ENCODE measurements at places on chromosomes 5 and 9.

DNA sequence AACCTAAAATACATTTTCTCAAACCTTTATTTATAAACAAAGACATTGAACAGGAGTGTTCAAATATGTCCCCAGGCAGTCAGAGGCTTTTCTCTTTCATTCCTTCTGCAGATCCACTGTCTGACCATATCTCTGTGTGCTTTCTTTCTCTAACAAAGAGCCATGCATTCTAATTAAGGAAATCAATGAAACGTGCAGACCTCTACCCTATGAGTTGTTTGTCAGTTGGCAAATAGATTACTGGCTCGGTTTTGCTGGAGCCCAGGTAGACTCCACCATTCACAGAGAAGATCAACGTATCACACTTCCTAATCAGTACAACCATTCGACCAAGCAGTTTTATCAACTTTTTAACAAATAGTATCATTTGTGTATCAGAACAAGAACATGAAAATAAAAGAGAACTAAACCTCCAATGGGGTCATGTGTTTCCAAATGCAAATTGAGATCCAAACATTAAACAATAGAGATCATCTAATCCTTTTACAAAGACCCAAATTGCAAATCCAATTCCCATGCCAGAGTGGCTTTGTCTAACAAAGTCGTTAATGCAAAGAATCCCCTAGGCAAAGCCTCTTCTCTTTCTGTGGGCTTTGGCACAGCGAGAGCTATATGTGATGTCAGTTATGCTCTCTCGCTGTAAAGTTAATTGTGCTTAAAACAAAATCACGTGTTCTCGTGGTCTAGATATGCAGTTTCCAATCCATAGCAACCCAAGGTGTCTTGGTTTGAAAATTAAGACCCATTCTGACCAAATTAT, 16.8 kb downstream of the KLF4 start:
- DNase-seq: no peak

DNA sequence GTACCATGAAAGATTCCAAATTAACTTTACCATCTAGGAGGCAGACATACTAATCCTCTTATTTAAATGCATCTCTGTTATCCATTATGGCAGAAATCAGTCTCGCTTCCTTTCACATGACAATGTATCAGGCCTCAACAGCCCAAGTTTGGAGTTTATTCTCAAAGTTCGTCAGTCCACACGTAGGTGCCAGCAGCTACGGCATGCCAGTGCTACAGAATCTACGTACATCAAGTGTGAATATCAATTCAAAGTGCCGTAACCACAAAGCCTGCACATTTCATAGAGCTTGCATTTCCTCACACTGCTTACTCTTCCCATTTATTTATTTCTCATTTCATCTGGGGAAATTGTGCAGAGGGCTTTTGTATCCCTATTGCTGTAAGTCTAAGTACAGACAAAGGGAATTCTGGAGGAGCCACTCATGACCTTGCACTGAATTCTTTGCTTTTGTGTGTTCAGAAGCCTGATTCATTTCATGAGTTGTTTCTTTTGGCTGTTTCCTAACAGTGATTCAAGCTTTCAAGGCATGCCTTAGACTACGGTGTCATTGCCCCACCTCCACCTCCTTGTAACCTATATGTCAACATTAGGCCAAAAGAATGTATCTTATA, 10.0 kb downstream of the ENC1 start:
- no peak for DNase-seq

DNA sequence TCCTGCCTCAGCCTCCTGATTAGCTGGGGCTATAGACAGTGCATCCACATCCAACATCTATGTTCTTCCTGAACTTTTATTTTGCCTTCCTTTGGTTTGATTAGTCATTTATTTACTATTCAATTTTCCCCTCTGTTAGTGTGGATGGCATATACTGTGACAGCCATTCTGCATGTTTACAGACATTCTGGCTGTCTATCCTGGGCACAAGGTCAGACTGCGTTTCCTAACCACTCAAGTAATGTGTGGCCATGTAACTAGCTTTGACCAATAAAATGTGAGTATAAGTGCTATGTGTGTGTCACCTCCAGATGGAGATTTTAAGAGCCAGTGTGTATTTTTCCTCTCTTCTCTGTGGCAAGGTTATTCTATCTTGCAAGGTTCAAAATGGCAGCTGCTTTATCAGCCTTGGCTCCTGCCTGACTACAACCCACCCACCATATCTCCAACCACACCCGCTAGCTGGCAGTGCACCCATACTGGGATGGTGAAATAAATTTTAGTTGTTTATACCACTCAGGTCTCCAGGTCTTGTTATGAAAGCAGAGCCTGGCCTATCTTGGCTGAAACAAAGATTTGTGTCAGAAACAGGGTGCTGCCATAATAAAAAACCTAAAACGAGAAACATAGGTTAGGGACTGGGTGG, 32.2 kb downstream of the PDE6A start:
- no peak for DNase-seq

DNA sequence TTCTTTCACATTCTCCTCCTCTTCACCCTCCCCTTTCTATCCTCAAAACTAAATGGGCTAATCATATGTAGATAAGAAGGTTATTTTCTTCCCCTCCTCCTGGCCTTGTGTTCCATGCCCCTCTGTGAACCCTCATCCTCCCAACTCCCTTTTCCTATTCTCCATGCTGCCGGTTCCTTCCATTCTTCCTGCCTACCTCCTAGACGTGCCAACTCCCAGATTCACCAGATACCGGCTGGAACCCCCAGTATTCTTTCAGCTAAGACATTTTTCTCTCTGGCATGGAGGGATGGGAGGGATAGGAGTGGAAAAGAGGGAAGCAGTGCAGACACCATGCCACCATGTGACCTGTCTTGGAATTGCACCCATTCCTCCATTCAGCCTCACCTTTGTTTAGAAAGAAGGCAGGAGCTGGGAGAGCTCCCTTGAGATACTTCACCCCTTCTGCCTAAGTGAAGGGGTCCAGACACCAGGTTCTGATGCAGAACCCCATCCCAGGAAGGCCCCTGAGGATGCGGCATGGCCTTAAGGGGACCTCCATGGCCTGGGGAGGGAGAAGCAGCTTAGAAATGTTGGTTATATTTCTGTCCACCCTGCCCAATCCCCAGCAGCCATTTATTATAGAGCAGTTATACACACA, 4.8 kb downstream of the DNAJB5 start:
- DNase-seq: no peak

- no peak for DNase-seq
Measured at GRCh38 chr5:160685695-160686094, 166.3 kb downstream of the ATP10B start.

GRCh38 chr5:115263078-115263380, 352 bp upstream of the PGGT1B start:
- DNase-seq: no peak

GRCh38 chr5:51958473-51958872, 575.2 kb downstream of the ISL1 start:
- DNase-seq: no peak

DNA sequence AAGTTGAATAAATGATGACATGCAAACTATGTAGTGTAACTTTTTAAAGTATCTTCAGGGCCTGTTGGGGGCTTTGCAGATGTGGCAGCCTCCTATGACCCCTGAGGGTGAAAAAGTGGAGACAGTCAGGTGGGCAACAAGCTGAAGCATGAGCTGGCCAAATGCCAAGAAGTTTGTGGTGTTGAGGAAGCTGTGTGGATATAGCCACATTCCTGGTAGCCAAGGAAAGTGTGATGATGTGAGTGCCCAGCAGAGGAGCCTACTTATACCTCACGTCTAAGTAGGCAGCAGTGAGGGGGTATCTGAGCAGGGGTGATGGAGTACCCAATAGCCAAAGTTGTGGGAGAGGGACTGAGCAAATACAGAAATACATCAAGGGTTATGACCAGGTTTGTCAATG, 621.2 kb upstream of the CDH6 start:
- DNase-seq: no peak

DNA sequence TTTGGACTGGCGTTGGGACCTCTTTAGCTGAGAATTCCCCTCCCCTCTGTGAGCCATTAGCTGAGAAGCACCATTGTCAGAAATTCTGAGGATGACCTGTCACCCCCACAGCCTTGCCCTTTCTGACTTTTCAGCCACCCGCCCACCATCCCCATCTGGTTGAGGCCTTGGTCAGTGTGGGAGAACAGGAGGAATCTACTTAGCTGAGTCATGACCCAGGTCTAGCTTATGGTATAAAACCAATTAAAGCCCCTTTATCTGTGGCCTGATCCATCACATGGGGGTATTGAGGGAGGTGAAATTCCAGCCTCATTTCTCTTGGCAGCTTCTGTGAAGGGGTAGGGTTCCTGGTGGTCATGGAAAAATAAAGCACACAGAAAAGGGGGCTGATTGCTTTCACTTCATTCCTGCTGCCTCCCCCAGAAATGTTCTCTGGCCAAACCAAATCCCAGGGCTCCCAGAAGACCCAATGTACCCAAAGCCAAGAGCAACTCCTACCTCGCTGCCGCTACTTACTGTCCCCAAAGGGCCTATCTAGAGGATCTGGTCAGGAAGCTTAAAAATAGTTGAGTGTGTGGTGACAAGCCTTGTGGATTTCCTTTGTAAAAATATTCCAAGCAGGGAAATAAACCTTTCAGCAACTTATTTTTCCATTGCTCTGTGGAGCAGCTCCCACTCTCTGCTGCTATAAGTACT, 174.8 kb upstream of the TNC start:
- DNase-seq: no peak

- no peak for DNase-seq
Measured at GRCh38 chr5:160702934-160703333, 149.1 kb downstream of the ATP10B start.

- no peak for DNase-seq
Measured at GRCh38 chr5:154523709-154524108, 45.7 kb upstream of the HAND1 start.

GRCh38 chr5:145536133-145536532, 299.0 kb downstream of the PRELID2 start:
- DNase-seq: no peak

DNA sequence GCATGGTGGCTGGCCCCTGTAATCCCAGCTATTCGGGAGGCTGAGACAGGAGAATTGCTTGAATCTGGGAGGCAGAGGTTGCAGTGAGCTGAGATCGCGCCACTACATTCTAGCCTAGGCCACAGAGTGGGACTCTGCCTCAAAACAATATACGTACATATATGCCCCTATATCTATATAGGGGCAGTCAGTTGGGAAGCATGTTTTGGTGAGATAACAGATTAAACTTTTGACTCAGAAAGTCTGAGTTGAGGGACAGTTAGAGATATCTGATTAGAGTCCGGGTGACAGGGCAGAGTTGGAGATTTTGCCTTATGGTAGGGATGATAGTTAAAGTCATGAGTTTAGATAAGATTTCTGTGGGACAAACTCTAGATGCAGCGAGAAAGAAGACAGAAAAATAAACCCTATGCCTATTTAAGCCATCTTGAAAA, 71.8 kb upstream of the ALDH1A1 start:
- no peak for DNase-seq

- no peak for DNase-seq
Measured at GRCh38 chr5:89213573-89213972, 330.6 kb upstream of the MEF2C start.

DNA sequence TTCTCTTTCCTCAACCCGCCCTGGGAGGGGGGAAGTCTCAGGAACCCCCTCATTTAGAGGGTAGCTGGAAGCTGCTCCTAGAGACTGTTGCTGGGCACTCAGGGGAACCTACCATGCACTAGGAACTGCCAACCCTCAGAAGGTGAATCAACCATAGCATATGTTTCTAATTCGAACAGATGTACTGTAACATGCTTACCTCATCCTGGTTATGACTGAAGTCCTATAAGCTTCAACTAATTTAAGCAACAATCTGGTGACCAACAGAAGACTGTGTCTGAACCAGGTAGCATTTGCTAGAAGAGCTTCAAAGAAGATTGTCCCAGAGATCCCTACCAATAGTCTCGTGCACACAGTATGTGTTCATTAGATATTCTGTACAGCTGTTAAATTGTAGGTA, 5.7 kb upstream of the PRDM6 start:
- no peak for DNase-seq

DNA sequence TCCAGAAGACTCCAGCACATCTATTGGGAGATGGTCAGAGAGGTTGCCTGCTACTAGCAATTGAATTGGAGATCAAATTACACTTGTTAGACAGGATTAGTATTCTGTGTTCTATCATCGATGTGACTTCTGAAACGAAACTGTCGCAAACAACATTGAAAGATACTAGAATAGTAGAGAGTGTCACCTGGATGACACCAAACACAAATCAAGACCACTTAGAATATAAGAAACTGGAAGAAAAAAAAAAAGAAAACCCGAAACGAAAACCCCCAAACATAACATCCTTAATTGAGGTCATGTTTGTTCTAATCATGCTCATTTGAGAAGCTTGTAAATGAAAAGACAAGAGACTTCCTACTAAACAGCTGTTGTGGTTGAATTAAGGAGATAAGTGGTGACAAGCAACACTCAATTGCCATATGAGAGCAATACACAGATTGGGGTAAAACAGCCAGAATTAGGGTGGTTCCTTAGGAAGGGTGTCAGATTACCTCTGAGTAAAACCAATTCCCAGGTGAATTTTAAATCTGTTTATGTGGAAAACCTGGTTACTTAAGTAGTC, 97.6 kb downstream of the BASP1 start:
- DNase-seq: no peak

- peak; percentile 45 for DNase-seq
Measured at GRCh38 chr5:1040571-1040970, 32.0 kb downstream of the NKD2 start.

DNA sequence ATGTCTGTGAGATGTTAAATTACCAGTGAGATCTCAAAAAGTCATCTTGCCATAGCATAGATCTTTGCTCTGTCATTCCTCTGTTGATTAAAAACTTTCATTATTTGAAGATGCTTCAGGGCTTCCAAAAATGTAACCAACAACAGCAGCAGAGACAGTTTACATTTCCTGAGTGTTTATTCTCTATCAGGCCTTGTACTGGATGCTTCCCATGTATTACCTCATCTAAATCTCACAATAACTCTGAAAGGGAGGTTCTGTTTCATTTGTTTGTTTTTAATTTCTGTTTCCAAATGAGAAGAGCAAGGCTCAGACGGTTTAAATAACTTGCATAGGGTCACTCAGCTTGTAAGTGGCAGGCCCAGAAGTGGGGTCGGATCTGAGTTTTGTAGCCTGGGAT, 45.2 kb downstream of the MRRF start:
- DNase-seq: no peak

- no peak for DNase-seq
Measured at GRCh38 chr5:24073107-24073506, 565.7 kb downstream of the PRDM9 start.

DNA sequence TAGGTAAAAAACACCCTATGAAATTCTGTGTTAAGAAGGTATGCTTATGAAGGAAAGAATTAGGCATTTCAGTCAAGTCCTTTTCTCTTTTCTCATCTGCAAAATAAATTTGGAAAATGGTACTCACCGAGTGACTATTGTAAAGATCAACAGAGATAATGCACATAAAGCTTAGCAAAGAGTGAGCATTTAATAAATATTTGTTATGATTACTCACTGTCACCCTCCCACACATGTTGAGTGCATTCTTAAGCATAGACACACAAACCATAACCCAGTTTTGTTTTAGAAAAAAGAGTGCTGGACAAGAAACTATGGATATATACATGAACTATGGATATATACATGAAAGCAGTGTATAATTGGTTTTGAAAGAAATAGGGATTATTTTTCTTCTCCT, 54.7 kb upstream of the PRLR start:
- DNase-seq: no peak

GRCh38 chr9:72552356-72552755, 30.9 kb downstream of the TMC1 start:
- DNase-seq: no peak

All from lower lobe of right lung (tissue), 2 donors.